ENCODE measurements at places on chromosomes 3 and 15. TPM values are rescaled to one million over a fixed set of nuclear protein-coding genes. Genes with fewer than 3 reads are reported as not detected.

DNA sequence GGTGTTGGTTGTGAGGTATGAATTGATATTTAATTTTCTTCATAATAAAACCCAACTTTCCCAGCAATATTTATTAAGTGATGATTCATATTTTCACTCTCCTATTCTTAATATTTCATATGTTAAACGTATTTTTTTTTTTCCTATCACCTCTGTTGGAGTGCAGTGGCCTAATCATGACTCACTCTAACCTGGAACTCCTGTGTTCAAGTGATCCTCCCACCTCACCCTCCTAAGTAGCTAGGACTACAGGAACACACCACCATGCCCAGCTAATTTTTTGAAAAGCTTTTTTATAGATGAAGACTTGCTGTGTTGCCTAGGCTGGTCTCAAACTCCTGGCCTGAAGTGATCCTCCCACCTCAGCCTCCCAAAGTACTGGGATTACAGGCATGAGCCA lies 8.6 kb downstream of the PARP15 start:
- H3K27ac ChIP-seq, result no peak overlapping the region
- H3K27me3 ChIP-seq, result no peaks in the 10 kb centered on the region
- no peak for DNase-seq
- H3K4me3 ChIP-seq, result no peak overlapping the region
- H3K36me3 ChIP-seq, result no peaks in the 10 kb centered on the region
- no peaks in the 10 kb centered on the region for H3K4me1 ChIP-seq

- no peaks in the 10 kb centered on the region for H3K36me3 ChIP-seq
- no peaks in the 10 kb centered on the region for H3K27me3 ChIP-seq
- no peaks in the 10 kb centered on the region for H3K4me1 ChIP-seq
- no peak for DNase-seq
- H3K27ac ChIP-seq, result no peak overlapping the region
- H3K4me3 ChIP-seq, result no peak overlapping the region
Measured at GRCh38 chr3:153463895-153464294, 301.9 kb downstream of the RAP2B start.

DNA sequence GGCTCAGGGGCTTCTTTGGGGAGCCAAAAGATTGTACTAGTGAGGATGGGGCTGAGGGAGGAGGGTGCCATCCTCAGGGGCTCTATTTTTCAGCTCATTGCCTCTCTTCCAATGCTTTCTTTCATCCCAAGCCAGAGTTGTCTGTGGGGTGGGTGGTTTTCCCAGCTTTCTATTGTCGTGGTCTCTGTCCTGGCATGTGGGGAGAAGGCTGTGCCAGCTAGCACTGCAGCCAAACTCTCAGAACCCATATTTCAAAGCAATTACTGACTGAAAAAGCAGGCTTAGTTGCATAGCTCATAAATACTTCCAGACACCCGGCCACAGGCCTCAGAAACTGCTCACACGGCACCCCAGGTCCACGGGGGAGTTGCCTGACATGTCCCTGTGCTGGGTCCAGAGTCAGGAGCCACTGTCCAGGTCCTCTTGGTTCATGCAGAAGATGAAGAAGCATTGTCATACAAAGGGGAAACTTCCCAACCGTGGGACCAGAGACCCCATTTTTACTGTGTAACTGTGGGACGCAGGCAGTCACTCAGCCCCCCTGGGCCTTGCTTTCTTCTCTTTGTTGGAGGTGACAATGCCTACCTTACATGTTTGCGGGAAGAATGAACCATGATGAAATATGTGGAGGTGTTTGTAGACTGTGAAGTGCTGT lies 27.6 kb downstream of the FGD5 start:
- H3K4me3 ChIP-seq, result no peak overlapping the region
- H3K4me1 ChIP-seq, result peaks cover 4% of the 10 kb centered on the region
- H3K36me3 ChIP-seq, result no peaks in the 10 kb centered on the region
- H3K27ac ChIP-seq, result no peak overlapping the region

ARIH2 gene
- 103 TPM for total RNA-seq

- H3K27me3 ChIP-seq, result no peaks in the 10 kb centered on the region
- H3K4me3 ChIP-seq, result no peak overlapping the region
- H3K4me1 ChIP-seq, result no peaks in the 10 kb centered on the region
- DNase-seq, result no peak
- no peak overlapping the region for H3K27ac ChIP-seq
Measured at GRCh38 chr15:35486296-35486695, 59.7 kb downstream of the DPH6 start.

- H3K4me3 ChIP-seq, result no peak overlapping the region
- no peak overlapping the region for H3K27ac ChIP-seq
- H3K4me1 ChIP-seq, result no peaks in the 10 kb centered on the region
- DNase-seq, result no peak
Measured at GRCh38 chr3:58037141-58037910, 29.1 kb downstream of the FLNB start.

PRR20G gene
- not detected for total RNA-seq

GPR27 gene
- 1.1 TPM for total RNA-seq

DNA sequence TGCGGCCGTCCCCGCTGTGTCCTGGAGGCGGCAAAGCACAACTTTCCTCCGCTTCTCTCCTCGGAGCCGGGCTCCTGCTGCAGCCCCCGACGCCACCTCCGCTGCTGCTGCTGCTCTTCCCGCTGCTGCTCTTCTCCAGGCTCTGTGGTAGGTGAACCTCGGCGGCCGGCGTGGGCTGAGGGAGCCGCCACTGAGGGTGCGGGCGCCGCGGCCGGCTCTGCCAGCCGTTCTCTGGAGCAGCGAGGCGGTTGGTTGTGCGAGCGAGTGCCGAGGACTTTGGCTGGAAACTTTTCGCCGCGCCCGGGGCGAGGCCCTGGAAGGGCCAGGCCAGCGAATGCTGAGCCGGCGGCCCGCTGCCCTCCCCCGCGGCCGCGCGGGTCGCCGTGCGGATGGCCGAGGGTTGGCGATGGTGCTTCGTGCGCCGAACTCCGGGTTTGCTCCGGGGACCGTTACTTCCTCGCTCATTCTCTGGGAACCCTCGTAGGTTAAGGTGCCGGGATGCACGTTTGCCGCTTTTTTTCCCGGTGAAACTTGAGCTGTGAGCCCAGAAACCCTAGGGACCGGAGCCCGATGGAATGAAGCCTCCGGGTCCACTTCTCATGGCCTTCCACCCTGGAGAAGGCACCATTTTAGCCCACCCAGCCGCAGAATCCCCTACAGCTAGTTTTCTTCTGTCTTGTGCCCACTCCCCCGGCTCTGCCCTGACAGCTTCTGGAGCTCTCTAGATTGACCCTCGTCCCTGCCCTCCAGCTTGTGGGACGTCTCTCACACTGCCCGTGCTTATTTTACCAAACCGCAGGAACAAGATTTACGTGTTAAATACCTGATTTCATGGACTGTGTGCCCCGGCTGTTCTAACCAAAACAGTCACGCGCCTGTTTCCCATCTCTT lies 660 bp downstream of the NECTIN3 start:
- H3K4me1 ChIP-seq, result no peaks in the 10 kb centered on the region
- H3K36me3 ChIP-seq, result no peaks in the 10 kb centered on the region
- peak; percentile 69 for DNase-seq
- H3K27me3 ChIP-seq, result no peaks in the 10 kb centered on the region
- peak overlapping the region; percentile 90 for H3K4me3 ChIP-seq
- peak overlapping the region; percentile 93 for H3K27ac ChIP-seq

THAP10 gene
- total RNA-seq, result 2.9 TPM

GRCh38 chr3:120749843-120750242 lies 7.3 kb downstream of the GTF2E1 start:
- H3K27ac ChIP-seq, result no peak overlapping the region
- no peaks in the 10 kb centered on the region for H3K27me3 ChIP-seq
- H3K4me3 ChIP-seq, result no peak overlapping the region
- DNase-seq, result no peak
- H3K4me1 ChIP-seq, result no peaks in the 10 kb centered on the region

DNA sequence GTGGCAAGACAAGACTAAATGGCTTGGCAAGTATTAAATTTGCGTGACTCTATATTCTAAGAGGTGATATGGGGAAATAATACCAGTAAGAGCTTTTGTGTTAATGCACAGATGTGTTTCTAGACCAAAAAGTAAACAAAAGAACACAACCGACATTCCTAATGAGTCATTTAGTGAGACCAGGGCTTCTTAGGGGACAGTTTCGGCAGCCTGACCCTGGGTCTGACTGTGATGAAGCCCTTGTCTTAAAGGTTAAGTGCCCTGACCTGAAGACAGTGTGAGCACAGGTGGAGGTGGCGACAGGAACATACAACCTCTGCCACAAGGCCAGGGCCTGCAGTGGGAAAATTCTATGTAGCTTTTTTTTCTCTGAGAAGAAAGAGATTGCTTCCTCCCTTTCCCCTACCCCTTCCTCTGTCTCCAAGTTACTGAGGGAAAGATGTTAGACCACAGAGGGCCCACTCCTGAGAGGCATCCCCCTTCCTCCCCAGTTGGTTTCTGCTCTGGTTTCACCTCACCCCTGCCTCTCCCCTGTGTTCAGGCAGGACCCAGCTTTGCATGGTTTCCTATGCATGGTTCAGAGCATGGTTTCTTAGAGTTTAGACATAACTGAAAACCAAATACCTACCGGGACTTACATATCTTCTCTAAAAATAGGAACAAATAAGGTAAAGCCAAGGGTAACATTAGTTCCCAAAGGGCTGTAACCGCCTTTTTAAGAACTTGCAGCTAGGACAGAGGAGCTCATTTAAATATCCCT lies 24.8 kb upstream of the CMTM7 start:
- no peak for DNase-seq
- H3K36me3 ChIP-seq, result no peaks in the 10 kb centered on the region
- no peak overlapping the region for H3K4me3 ChIP-seq
- no peak overlapping the region for H3K27ac ChIP-seq
- H3K27me3 ChIP-seq, result no peaks in the 10 kb centered on the region
- no peaks in the 10 kb centered on the region for H3K4me1 ChIP-seq

TNFAIP8L3 gene
- total RNA-seq, result 11.6 TPM

DNA sequence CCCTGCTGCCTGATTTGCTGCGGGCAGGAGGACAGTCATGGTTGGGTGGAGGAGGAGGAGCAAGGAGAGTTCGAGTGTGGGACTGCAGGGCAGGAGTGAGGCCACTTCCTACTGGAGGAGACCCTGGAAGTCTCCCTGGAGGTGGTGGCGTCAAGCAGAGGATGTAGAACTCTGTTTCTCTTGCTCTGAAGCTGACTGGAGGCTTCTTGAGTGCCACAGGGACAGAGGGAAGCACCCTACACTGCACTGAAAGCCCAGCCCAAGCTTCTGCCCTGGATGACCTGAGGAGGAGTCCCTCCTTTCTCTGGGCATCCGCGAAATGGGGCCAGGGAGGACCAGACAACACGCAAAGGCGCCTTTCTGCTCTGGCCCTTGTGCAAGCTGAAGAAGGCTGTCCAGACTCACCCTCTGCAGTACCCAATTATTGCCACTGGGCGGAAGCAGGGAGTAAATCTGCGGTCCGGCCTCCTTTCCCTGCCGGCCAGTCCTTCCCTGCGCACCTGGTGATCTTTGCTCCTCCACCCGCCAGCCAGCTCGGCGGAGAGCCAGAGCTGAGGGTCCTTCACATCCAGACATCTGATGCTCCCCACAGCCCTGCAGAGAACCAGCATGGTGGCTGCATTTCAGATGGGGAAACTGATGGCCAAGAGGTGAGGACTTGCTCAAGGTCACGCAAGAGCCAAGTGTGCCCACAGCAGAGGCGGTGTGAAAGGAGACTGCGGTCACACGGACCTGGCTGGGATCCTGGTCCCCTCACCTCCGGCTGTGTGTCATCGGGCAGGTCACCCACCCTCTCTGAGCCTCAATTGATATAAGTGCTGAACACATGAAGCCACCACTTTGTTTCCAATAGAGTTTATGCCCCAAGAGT lies 207.1 kb downstream of the TBC1D2B start:
- no peaks in the 10 kb centered on the region for H3K27me3 ChIP-seq
- DNase-seq, result peak; percentile 68
- no peaks in the 10 kb centered on the region for H3K4me1 ChIP-seq
- H3K36me3 ChIP-seq, result no peaks in the 10 kb centered on the region

GRCh38 chr3:103446953-103447629 lies 1012.3 kb downstream of the ZPLD1 start:
- no peaks in the 10 kb centered on the region for H3K4me1 ChIP-seq
- H3K27me3 ChIP-seq, result no peaks in the 10 kb centered on the region
- H3K27ac ChIP-seq, result no peak overlapping the region
- no peaks in the 10 kb centered on the region for H3K36me3 ChIP-seq

- H3K27me3 ChIP-seq, result no peaks in the 10 kb centered on the region
- DNase-seq, result no peak
- no peak overlapping the region for H3K27ac ChIP-seq
- H3K4me3 ChIP-seq, result no peak overlapping the region
- peaks cover 23% of the 10 kb centered on the region for H3K4me1 ChIP-seq
Measured at GRCh38 chr3:61686228-61686648, 124.9 kb downstream of the PTPRG start.

DNA sequence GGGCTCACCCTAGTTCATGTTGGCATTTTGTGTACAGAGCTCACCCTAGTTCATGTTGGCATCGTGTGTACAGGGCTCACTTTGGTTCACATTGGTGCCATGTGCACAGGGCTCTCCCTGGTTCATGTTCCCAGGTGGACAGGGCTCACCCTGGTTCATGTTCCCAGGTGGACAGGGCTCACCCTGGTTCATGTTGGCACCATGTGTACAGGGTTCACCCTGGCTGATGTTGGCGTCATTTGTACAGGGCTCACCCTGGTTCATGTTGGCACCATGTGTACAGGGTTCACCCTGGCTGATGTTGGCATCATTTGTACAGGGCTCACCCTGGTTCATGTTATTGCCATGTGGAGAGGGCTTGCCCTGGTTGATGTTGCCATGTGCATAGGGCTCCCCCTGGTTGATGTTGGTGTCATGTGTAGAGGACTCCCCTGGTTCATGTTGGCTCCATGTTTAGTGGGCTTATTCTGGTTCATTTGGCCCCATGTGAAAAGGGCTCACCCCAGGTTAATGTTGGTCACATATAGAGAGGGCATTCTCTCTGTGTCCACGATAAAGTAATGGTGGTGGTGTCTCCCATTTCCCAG lies 31.7 kb upstream of the NR2C2 start:
- no peak for DNase-seq
- no peaks in the 10 kb centered on the region for H3K27me3 ChIP-seq
- no peak overlapping the region for H3K27ac ChIP-seq
- H3K4me3 ChIP-seq, result no peak overlapping the region
- no peaks in the 10 kb centered on the region for H3K36me3 ChIP-seq
- peaks cover under 1% of the 10 kb centered on the region for H3K4me1 ChIP-seq

RTP3 gene
- total RNA-seq, result not detected

DNA sequence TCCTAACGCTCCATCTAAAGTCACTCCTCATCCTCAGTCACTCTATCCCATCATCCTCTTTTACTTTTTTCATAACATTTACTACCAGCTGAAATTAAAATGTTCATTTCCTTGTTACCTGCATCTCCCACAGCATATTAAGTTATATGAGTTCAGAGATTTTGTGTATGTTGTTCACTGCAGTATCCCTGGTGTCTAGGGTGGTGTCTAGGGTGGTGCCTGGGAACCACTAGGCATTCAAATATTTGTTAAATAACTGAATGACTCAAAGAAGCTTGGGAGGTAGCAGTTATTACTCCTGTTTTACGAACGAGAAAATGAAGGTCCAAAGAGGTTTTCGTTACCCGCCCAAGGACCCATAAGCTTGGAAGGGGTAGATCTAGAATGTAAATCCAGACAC lies 1.9 kb upstream of the C3orf49 start:
- H3K27me3 ChIP-seq, result no peaks in the 10 kb centered on the region
- H3K36me3 ChIP-seq, result no peaks in the 10 kb centered on the region
- no peak for DNase-seq
- H3K4me1 ChIP-seq, result peaks cover 3% of the 10 kb centered on the region

MASP1 gene
- 115 TPM for total RNA-seq
